ENCODE measurements at places on chromosomes 5 and 9.
A peak's percentile ranks its signal among the peaks of the same experiment; 100 is the strongest.

DNA sequence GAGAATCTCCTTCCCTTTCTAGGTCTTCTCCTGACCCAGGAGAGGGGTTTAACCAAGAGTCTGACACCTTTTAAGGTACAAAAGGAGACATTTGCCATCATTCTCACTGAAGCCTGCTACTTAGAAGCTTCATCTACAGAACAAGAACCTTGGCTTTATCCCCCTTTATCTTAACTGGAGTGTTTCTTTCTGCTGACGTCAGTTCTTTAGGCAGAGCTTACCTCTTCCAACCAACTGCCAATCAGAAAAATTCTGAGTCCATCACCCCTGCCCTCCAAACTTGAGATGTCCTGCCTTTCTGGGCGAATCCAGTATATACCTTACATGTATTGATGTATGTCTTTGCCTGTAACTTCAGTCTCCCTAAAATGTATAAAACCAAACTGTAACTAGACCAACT lies 37.2 kb downstream of the PLEKHG4B start:
- DNase-seq: no peak

- DNase-seq: no peak
These were observed 203.5 kb upstream of the IER5L start for GRCh38 chr9:129381481-129381957.

DNA sequence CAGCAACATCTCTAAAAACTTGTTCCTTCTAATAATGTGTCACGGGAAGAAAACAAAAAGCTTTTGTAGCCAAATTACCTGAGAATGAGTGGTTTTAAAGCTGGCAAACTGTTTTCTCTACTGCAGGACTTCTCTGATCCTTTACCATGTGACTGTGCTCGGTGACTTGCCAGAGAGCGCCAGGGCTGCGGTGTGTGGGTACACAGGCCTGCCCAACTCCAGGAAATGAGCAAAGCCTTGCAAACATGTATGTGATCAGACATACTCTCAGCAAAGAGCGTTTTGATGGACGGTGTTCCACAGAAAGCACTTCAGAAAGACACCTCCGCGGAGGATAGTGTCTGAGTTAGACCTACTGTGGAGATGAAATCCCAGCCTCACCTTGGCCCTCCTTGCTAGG lies 157.3 kb downstream of the SPOCK1 start:
- no peak for DNase-seq

DNA sequence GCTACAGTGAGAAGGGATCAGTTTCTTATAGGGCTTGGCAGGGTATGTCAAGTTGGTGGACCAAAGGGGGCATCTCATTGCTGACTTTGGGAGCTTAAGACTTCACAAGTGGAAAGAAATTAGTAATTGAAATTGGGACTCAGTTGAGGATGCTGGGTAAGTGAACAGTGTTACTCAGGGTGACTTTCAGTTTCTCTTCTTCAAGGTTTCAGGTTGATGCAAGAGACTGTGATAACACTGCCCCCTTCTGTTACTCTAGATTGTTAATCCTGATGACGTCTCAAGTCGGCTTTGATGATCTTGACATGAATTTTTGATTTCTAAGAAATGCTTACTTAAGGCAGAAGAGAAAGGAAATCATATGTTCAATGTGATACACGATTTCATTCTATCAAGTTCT lies 21.3 kb downstream of the KCTD16 start:
- DNase-seq: no peak

- DNase-seq: no peak
These were observed 96.3 kb downstream of the PCDH1 start for GRCh38 chr5:141781910-141782309.

GRCh38 chr9:124102363-124102762 lies 90.8 kb downstream of the LHX2 start:
- no peak for DNase-seq

GRCh38 chr5:128052780-128053179 lies 30.8 kb upstream of the SLC12A2 start:
- no peak for DNase-seq

DNA sequence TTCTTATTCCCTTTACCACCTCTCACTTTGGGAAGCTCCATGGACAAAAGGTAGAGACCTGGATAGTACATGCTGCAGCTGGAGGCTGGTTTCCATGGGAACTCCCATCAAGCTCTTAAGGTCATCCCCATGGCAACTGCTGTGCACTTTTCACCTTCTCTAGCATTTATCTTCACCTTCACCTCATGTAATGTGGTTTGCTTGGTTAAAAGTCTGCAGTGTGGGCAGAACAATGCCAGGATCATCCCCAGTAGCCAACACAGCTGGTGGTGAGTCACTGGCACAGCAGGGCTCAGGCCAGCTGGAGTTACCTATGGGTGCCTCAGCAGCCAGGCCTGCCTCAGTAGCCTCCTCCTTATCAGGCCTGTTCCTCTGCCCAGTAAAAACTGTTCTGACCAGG lies 210.5 kb downstream of the GRIA1 start:
- no peak for DNase-seq

DNA sequence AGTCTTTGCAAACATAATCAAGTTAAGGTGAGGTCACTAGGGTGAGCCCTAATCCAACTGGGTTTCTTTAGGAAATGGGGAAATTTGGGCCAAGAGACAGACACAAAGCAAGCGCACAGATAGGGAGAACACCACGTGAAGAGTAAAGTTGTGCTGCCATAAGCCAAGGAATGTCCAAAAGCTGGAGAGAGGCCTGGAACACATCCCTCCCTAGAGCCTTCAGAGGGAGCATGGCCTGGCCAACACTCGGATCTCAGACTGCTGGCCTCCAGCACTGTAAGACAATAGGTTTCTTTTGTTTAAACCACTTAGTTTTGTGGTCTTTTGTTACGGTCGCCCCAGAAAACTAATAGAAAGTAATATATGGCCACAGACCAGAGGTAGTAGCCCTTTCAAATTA lies 8.1 kb upstream of the ROR2 start:
- DNase-seq: no peak

- DNase-seq: no peak
These were observed 57.2 kb downstream of the WDR70 start for GRCh38 chr5:37436146-37436934.

GRCh38 chr5:672329-673160 lies 20.6 kb downstream of the TPPP start:
- DNase-seq: peak; percentile 28

GRCh38 chr9:91371894-91372293 lies 10.2 kb upstream of the AUH start:
- no peak for DNase-seq

DNA sequence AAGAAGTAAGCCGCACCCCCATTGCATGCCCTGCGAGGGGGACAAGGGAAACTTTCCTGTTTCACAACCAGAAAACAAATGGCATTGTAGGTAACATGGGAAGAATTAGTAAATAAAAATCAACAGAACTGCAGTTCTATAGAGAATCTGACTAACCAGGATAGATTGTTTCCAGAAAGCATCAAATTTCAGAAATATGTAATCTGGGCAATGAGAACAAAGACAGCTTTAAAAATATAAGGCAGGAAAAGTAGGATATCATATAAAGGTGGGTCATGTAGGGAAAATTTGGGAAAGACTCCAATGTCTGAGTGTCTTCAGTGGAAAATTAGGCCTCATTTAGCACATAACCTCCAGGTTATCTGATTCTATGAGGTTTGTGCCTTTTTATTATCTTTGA lies 58.3 kb upstream of the RANBP6 start:
- DNase-seq: no peak

DNA sequence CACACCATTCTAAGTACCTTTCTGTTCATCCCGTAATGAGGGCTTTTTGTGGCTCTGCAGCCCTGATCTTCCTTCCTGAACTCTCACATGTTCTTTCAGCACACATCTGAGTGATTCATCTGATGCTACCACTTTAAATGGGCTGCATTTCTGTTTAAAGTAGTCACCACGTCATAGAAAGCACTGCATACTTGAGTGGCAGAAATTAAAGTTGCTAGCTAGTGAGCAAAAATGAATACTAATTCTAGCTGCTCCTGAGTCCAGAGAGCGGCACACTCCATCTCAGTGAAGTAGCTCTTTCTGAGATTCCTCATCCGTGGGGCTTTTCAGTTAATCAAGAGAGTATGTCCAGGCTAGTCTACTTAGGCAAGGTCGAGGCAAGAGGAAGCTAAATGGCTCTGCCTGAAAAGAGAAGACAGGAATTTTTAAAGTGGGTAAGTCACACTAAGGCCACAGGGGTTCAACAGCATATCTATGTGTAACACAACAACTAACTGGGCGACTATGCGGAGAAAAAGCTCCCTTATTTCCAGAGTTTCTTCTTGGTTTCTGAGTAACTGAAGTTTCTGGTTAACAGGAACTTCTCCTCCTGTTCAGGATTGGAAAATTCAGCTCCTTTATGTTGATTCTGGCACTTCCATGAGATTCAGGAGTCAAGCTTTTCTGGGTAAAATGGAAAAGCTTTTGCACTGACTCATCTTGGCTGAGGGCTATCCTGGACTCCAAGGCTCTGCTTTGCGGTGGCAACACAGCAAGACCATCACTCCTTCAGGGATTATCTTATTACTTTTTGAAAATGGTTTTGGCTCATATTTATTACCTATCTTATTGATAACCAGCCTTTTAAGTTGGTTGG lies 109.5 kb downstream of the TAF11L14 start:
- no peak for DNase-seq

DNA sequence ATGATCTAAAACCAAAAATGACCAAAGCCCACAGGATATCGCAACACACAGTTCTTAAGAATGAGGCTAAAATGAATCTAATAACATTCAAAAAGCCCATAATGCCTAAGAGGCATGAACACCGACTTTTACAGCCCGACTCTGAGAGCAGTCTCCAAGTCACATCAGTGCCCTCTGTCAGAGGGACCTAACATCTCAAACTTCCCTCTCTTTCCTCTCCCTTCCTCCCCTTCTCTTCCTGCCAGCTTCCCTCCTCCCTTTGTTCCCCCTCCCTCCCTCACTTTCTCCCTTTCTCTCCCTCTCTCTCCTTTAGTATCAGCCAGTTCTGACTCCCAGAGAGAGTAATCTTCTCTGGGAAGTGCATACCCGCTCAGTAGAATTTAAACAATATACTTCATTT lies 154.4 kb downstream of the GLIS3 start:
- DNase-seq: no peak

DNA sequence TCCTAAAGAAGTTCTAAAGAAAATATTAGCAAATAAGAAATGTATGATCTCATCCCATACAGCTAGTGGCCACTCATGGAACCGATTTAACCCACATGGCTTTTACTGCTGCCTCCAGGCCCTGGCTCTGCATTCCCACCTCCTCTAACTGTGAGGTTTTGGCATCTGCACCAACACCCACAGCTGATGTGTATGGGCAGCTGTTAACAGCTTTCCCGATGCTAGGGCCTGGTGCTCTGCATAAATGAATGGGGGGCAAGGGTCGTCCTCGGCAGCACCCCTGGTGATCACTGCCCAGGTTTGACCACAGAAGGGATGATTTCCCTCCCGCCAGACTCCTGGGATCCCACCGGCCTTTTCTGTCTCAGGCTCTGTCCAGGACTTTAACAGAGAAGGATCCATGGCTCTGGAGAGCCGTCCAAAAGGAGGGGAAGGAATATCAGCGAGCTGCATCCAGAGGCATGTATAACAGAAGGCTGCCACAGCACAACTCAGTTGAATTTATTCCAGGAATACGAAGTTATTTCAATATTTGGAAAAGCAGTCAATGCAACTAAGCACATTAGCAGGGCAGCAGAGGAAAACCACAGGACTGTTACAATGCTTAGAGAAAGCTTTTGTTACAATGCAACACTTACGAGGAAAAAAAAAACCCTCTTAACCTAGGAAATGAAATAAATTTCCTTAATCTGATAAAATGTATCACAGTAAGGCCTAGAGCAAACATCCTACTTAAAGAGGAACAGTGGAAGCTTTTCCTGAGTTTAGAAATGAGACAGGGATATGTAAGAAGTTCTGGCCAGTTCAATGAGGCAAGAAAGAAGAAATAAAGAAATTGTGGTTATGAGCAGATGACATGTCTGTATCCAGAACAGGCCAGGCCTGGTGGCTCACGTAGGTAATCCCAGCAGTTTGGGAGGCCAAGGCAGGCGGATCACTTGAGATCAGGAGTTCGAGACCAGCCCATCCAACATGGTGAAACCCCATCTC lies 63.1 kb downstream of the NACC2 start:
- DNase-seq: no peak

DNA sequence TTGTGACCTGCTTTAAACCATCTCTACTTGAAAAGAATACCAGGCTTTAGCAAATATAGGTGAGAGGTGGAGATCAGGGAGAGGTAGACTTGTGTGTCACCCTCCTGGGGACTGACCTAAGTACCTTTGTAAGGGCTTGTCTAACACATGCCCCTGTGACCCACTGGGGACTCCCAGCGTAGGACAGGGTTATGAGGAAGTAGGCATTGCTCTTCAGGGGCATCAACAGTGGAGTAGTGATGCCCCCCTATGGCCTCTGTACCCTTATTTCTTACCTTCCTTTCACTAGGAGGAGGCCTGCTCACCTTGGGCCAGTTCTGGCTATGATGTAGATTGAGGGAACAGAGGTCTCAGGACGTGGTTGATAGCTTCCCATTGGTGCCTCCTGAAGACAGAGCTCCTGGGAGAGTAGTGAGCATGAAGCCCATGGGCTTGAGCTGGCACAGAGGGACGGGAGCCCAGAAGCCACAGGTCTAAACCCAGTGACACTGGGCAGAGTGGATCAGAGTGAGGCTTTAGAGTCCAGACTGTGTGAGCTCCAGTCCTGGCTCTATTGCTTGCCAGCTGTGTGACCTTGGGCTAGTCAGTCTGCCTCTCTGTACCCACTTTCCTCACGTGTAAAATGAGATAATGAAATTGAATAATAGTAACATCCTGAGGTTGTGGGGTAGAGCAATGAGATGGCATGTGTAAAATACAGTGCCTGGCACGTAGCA lies 191.7 kb downstream of the AOPEP start:
- DNase-seq: no peak

- no peak for DNase-seq
These were observed 28.5 kb upstream of the SLC6A3 start for GRCh38 chr5:1473746-1474145.

DNA sequence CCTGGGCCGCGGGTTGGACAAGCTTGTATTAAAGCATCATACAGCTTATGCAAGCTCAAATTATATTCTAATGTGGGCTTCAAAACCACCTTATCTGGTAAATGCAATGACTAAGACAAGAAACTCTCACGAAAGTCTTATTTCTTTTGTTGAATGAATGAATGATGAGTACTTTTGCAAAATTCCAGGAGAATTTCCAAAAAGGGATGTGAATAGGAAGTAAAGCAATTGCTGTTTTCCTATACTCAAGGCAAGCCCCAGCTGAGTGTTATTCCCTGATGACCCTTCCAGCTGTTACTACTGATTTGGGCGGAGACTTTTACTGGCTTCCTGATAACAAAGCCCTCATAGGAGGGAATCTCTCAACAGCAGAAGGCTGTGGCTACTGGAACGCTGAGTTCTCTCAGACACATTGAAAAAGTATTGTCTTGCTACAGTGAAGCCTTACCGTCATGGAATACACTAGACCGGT lies 162.8 kb downstream of the SREK1 start:
- DNase-seq: no peak

DNA sequence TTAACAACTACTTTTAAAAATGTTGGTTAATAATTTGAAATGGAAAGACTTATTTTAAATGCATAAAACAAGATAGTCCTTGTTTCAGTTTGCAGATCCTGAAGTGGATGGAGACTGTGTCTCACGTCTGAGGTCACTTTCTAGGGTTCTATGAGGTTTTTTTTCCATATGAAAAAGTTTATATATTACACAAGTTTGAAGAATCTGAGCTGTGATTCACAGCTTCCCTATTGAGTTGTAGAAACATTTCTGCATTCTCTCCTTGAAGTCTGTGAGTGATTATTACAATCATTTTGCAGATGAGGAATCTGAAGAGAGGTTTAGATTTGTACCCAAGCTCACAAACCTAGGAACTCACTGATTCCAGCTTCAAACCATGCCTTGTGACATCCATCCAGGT lies 442.5 kb upstream of the KLF4 start:
- DNase-seq: no peak
